Peyer's patch (tissue), 4 donors: ENCODE measurements at places on chromosomes 5 and 9. TPM values are rescaled to one million over a fixed set of nuclear protein-coding genes. Genes with fewer than 3 reads are reported as not detected.

- no peak for DNase-seq
Measured at GRCh38 chr5:108345541-108346171, 36.2 kb downstream of the FBXL17 start.

PCDHB16 gene
- total RNA-seq = 0.35 TPM

GZMA gene
- total RNA-seq = 13.8 TPM

DNA sequence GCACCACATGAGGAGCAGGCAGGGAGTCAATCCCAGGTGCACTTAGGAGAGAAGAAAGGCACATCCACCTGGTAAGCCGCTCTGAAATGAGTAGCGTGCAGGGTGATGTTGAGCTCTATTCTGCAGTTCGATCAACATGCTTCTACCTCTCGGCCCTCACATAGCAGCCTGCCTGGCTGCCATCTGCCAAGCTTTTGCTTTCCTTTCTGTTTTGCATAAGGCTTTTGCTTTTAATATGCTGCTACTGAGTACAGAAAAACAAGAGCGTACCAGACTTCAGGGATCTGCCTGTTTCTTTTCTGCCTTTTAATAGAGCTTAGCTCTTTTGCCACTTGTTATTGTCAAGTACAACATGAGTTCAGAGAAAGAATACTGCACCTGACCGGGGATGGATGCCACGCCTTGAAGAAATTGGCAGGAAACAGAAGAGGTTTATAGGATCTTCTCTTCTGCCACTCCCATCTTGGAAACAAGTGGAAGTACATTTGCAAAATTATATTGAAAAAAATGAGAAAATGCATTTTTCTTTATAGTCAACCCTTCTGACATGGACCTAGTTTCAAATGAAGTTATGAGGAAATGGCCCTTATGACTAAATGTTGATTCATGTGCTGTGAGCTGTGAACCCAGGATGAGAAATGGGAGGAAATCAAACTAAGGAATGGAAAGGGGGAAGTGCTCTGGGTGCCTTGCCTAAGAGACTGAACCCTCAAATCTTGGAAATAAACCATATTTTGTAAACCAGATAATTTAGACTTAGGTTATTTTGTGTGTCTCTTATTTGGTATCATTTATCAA lies 4.0 kb upstream of the FCHO2 start:
- no peak for DNase-seq

DNA sequence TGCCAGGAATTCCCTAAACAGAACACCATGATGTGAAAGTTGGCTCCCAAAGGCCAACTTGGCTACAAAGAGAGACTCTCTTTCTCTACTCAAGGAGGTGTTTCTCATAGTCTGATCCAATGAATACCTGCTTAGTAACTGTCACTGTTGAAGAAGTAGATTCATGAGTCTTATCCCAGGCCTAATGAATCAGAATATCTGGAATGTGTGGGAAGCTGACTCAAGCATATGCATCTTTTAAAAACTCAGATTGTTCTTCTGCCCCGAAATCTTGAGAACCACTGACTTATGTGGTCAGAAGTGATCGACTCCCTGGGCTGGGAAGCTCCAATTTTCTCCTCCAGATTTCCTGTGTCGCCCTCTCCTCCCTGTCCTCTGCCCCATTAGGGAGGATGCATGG lies 345.6 kb downstream of the PLK2 start:
- DNase-seq = no peak

DNA sequence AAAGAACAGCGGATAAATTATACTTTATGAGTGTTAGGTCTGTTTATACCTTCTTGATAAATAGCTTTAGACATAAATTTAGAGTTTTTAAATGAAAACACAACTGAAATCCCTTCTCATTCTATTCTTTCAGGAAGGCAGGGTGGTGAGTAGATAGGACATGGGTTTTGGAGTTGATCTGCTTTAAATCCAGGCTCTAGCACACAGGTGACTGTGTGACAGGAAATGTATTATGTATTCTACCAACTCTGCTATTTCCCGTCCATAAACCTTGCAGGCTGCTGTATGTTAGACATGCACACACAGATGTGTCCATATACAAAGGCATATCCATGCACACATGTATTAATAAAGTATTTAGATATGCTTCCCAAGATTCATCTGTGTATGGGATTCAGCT lies 19.3 kb upstream of the CARTPT start:
- DNase-seq = no peak

DNA sequence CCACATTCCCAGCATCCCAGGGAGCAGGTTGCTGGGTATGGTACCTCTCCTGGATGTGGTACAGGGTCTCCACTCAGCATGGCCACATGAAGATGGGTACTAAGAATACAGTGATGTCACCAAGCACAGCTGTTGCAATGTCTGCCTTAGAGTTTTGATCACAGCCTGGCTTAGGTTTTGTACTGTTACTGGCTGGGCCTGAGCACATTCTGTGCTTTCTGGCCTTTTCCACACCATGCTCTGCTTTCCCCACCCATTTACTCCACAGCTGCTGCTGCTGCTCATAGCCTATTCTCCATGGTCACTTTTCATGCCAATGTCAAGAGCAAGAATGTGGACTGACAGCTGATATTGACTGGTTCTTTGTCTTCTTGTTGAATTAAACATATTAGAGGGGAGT lies 481.9 kb downstream of the ARHGEF28 start:
- DNase-seq = no peak

DNA sequence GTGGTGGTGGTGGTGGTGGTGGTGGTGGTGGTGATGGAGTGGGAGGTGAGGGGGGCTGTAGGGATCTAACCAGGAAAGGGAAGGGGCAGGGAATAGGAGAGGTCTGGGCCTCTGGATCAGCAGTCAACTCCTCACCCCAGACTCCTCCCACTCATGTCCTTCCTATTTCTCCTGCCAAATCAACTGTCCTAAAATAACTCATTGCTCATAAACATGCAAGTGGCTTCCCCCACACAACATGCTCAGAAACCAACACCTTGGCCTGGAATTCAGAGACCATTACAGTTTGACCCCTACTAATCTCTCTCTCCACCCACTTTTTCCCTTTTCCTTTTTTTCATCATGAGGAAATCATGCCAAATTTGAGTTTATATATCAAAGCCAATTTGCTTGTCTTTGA lies 8.4 kb upstream of the FSD1L start:
- DNase-seq = no peak

DNA sequence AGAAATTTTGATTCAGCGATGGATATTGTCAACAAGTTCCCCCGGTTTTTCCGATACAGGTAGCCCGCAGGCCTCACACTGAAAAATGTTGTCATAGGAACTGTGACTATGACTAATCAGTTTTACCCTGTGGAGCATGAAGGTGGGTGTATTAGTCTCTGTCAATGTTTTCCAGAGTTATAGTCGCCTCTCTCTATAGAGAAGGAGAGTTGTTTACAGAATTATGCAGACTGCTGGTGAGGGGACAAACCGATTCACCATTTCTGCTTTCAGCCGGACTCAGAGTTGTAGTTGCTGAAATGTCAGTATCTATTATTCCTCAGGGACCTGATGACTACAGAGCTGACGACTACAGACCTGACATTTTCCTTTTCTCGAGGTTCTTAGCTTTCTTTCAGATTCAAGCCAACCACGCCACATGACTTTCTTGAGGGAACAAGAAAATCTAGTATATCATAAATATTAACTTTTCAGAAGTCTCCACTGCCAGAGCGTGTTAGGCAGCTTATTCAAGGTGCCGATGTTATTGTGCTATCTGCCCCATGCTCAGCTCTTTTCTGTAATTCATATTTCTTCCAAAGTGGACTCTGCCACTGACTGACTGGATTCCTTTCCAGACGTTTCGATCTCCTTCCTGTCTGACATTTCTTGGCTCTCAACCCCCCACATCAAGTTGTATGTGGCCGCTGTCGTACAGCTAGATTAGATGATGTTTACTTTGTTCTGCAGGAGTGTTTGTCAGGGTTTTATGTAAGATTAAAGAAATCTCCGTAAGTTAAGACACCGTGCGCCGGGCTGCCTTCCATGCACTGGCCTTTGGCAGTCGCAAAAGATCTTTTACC lies 178.1 kb downstream of the FGF1 start:
- no peak for DNase-seq

NDOR1 gene
- 16.3 TPM for total RNA-seq

GRCh38 chr5:10935536-10935935 lies 174.5 kb upstream of the DAP start:
- DNase-seq = no peak

DNA sequence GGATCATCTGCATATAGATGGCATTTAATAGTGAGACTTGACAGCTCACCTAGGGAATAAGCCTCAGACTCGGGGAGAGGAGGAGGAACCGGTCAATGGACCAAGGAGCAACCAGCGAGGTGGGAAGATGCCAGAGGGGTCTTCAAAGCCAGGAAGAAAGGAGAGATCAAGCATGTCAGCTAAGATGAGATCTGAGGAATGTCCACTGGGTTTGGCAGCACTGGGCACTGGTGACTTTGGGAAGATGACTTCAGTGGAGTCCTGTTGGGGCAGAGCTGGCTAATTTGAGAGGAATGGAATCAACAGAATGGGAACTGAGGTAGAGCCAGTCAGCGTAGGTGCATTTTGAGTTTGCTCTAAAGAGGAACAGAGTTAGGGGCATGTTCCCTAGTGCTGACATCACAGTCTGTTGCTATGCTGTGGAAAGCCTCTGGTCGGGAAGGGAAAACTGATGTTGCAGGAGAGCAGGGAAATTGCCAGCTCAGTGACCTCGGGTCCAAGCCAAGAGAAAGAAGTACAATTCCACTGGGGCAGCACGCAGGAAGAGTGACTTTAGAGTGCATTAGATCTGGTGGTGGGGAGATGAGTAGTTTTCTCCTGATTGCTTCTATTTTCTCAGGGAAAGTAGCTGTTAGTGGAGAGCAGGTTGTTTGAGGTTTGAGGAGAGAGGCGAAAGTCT lies 56.9 kb downstream of the ZNF618 start:
- DNase-seq = no peak

LCN15 gene
- 9.3 TPM for total RNA-seq

- DNase-seq = no peak
Measured at GRCh38 chr9:113475992-113476391, 12.5 kb downstream of the RGS3 start.

- DNase-seq = no peak
Measured at GRCh38 chr5:130151239-130151638, 247.0 kb downstream of the CHSY3 start.

GRCh38 chr5:180215783-180216630 lies 7.0 kb upstream of the RASGEF1C start:
- DNase-seq = no peak

DNA sequence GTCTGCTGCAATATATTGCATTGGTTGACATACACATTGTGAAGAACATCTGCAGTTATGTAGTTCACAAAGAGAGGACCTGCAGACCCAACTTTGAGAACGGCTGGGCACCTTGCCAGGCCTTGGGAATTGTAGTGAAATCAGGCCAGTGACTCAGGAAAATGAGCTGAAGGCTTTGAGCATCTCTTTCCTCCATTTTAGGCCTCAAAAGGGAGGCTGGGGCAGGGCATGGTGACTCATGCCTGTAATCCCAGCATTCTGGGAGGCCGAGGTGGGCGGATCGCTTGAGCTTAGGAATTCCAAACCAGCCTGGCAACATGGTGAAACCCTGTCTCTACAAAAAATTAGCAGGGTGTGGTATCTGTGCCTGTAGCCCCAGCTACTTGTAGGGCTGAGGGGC lies 1.4 kb upstream of the IPPK start:
- no peak for DNase-seq

GRCh38 chr5:73388740-73389139 lies 59.8 kb downstream of the FOXD1 start:
- DNase-seq = no peak

PPP2R2B gene
- 1.2 TPM for total RNA-seq

GRCh38 chr9:100352201-100352726 lies 478 bp downstream of the TEX10 start:
- DNase-seq = peak; percentile 57

DNA sequence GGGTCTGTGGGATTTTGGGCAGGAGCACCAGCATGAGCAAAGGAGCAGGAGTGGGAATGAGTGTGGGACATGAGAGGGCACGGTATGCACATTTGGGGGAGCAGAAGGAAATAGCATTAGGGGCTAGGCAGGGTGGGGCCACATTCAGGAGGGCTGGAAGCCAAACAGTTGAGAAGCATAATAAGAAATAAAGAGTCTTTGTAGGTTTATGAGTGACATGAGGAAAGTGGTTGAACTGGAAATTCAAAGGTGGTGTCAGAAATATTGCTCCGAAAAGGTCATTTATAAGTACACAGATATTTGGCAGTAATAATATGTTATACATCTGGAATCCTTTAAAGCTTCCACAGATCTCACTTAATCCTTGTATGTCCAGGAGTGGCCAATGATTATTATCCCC lies 26.4 kb downstream of the ARHGEF28 start:
- no peak for DNase-seq

ZDHHC11 gene
- total RNA-seq = 38.7 TPM

- no peak for DNase-seq
Measured at GRCh38 chr9:36867672-36868471, 166.2 kb downstream of the PAX5 start.

GRCh38 chr5:164217464-164217863 lies 712.0 kb downstream of the MAT2B start:
- DNase-seq = no peak

GRCh38 chr9:88773627-88774244 lies 217.5 kb upstream of the S1PR3 start:
- no peak for DNase-seq

DNA sequence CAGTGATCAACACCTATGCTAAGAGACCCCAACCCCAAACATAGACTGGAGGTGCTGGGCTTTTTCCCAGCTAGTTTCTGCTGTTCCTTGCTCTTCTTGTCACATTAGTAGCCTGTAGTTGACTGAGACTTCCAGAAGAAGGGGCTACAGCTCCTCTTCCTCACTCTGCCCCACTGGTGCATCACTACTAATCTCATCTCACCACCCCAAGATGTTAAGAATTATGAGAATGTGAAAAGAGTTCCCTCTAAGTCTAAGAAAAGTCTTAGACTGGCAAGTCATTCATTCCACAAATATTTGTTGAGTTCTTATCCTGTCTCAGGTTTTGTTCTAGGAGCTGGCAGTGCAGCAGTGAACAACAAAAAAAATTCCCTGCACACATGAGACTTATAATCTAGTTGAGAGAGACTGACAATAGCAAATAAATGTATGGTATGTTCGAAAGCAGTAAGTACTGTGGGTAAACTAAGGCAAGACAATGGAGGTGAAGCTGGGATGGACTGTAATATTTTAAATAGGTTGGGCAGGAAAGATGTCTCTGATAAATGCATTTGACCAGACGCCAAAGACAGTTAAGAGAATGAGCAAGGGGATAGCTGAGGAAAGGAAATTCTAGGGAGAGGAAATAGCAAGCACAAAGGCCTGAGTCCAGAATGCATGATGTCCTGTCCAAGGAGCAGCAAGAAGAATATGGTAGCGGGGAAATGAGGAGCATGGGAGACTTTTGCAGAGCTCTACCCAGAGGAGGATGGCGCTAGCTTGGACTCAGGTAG lies 92.3 kb downstream of the PTCD2 start:
- DNase-seq = no peak

CARD9 gene
- total RNA-seq = 14.9 TPM

GRCh38 chr9:16064771-16065170 lies 511.9 kb downstream of the CCDC171 start:
- no peak for DNase-seq

SPATA31C1 gene
- total RNA-seq = not detected

GRCh38 chr5:1514027-1514818 lies 9.5 kb downstream of the LPCAT1 start:
- DNase-seq = peak; percentile 33

GLIPR2 gene
- 13.7 TPM for total RNA-seq
